Pons (tissue), 1 donor: ENCODE measurements at places on chromosomes 5 and 9.

DNA sequence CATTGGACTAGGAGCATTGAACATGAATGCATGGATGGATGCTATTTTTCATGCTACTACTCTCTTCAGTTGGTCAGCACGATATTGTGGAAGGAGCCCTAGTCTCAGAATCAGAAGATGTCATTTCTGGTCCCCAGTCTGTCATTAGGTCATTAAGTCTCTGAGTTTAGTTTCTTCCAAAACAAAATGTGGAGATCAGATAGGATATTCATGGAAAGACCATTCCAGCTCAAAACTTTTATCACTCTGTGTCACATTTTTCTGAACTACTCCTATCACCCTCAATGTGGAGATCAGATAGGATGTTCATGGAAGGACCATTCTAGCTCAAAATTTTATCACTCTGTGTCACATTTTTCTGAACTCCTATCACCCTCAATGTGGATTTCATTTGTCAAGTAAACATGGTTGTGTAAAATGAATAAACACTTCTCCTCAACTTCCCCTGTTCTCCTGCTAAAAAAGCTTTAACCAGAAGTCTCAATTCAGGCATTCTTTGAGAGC is 296.8 kb downstream of the MRPS30 start:
- DNase-seq: no peak

GRCh38 chr5:125484742-125485641 is 738.6 kb upstream of the ZNF608 start:
- DNase-seq: peak; percentile 93

DNA sequence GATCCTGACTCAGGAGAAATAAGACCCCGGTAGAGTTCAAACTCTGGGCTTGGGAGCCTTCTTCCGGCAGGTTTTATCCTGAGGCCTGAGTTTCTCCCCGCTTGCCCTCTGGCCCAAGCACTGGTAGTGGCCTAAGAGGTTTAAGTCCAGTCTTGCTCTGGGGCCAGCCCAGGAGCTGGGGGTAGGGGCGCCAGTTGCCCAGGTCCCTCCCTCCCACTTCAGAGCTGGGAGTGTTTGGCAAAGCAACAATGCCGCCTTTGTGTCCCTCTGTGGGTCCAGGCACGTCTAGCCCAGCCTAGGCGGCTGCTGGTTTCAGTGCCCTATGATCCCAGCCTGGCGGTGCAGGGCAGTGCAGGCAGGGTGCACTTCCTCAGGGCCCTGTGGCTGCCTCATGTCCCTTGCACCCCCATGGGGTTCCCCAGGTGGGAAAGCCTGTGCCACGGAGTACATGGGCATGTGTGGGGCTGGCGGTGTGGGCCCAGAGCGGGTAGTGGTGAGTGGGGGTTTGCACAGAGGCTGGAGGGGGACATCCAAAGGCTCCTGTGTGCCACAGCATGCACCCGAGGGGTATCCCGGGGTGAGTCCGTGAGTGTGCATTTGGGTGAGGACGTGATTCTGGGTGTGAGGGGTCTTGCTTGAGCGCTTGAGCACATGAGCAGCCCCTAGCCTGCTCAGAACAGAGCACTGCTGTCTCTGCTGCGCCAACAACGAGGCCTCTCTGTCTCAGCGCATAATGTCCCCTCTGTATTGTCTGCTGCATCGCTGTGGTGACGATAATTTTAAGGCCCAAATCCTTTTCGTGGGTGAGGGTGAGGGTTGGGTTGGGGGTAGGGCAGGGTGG is 61.7 kb upstream of the PSD2 start:
- peak; percentile 99 for DNase-seq

DNA sequence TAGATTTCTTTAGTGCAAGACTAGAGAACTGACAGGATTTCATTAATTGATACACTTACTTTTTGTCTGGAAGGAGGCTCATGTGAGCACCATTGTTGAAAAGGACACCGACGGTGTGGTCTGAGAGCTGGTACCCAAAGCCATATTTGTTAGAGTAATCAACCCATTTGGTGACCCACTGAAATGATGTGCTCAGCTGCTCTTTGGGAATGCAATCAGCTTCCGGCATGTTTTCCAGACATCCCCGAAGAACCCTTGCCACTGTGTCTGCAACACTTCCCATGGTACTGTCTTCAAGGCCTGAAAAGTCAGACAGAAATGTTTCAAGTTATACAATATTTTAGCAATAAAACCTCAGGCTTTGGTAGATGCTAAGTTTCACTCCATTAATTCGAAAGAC is 4.4 kb downstream of the PLK2 start:
- DNase-seq: no peak

- no peak for DNase-seq
Observed at GRCh38 chr5:2369178-2369577, 382.3 kb downstream of the IRX2 start.

DNA sequence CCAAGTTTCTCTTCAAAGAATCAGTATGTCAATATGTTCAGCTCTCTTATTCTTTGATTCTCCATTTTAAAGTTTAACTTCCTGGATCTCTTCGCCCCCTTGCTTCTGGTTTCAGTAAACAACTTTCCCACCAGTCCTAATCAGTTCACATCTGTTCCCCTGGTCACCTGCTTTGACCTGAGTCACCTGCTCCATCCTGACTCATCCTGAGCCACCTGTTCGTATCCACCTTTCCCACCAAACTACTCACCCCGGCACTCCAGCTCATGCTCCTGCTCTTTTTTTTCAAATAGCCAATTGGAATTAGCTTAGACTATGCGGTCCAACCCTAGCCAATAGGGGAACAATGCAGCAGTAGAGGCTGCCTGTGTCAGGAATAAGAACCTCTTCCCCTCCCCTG is 23.6 kb upstream of the CSF1R start:
- no peak for DNase-seq

GRCh38 chr5:88934439-88934838 is 51.5 kb upstream of the MEF2C start:
- DNase-seq: no peak

- no peak for DNase-seq
Observed at GRCh38 chr5:151092762-151093161, 11.9 kb upstream of the TNIP1 start.

- no peak for DNase-seq
Observed at GRCh38 chr5:147509041-147509709, 693 bp downstream of the DPYSL3 start.
